ENCODE measurements at places on chromosomes 4 and X. TPM values are rescaled to one million over a fixed set of nuclear protein-coding genes. Genes with fewer than 3 reads are reported as not detected.

CDKL2 gene
- 27.0 TPM for total RNA-seq

MRFAP1 gene
- total RNA-seq, result 270 TPM

RLIM gene
- total RNA-seq, result 33.3 TPM

SH3TC1 gene
- total RNA-seq, result 29.5 TPM

CC2D2A gene
- 15.0 TPM for total RNA-seq

PHKA1 gene
- total RNA-seq, result 12.8 TPM

FMR1NB gene
- total RNA-seq, result 0.67 TPM

GPR143 gene
- total RNA-seq, result 4.2 TPM

GAGE12H gene
- total RNA-seq, result not detected

- no peak for DNase-seq
Measured at GRCh38 chr4:139118365-139118764, 58.7 kb downstream of the ELF2 start.

DNA sequence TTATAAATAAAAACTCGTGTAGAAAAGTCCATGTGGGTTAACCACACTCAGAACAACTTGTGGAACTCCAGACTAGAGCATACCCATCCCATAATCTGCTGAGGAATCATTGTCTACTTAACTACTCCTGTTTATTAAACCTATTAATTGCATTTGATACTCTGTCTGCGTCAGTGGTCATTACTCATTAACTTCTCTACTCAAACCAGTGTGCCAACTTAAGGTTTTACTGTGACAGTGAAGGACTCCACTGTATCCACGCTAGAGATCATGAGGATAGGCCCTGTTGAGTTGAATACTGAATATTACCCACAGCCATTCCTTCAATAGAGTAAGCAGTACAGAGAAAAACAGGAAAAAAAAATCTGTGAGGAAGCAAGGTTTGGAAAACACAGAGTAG lies 17.3 kb downstream of the HPGD start:
- no peak for DNase-seq

- DNase-seq, result peak; percentile 85
Measured at GRCh38 chrX:118976599-118977340, 2.4 kb downstream of the LONRF3 start.

- no peak for DNase-seq
Measured at GRCh38 chr4:158532556-158533231, 11.0 kb downstream of the RXFP1 start.

DNA sequence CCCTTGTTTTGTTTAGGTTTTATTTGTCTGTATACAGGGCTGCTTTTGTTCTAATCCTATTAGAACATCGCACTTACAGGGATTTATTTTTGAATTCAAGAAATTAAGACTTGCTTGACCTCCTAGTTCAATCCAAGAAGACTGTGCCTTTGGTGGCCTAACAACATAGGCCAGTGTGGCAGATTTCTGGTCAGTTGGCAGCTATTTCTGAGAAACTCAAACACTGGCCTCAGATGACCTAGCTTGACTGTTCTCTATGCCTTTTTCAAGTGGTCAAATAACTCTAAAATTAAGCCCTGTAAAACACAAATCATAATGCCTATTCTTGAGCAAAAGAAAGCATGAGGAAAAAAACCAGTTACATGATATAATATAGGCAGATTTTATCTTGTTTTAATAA lies 89.3 kb upstream of the GPR34 start:
- peak; percentile 15 for DNase-seq

DNA sequence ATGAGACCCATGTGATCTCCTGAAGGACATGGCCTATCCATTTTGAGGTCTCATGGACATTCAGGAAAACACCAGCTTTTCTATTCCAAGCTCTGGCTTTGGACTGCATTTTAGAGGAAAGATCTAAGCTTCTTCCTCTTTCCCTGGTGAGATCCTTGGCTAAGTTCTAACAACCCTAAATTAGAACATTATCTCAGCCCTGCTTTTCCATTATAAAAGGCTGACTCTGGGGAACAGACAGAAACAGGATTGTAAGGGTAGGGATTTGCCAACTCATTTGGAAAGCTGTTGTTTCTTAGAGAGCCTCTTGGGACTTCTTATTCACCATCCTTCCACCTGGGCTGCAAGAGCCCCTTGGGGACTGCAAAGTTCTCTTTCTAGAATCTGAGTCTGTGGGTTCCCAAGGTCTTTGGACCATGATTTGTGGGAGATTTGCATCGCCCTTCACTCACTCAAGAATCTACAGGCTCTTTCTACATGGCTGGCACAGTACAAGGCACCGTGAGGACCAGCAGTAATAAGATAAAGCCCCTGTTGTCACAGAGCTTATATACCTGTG lies 146.9 kb downstream of the FNIP2 start:
- no peak for DNase-seq

DNA sequence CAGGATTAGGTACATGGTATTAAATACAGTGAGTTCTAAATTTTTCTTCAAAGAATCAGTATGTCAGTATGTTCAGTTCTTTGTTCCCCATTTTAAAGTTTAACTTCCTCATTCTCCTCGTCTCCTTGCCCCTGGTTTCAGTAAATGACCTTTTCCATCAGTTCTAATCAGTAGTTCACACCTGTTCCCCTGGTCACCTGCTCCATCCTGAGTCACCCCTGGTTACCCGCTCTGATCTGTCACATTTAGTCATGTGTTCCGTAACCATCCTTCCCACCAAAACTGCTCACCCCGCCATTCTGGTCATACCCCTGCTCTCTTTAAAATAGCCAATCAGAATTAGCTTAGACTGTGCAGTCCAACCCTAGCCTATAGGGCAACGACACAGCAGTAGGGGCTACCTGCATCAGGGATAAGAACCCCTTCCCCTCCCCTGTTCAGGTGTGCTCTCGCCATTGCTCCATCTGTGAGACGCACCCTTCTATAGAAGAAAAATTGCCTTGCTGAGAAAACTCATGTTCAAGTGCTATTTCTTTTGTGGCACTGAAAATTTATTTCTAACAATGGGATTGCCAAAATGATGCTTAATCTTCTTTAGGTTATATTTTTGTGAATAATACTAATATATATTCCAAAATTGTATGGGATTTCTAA lies 181.3 kb downstream of the OR13H1 start:
- DNase-seq, result no peak

DNA sequence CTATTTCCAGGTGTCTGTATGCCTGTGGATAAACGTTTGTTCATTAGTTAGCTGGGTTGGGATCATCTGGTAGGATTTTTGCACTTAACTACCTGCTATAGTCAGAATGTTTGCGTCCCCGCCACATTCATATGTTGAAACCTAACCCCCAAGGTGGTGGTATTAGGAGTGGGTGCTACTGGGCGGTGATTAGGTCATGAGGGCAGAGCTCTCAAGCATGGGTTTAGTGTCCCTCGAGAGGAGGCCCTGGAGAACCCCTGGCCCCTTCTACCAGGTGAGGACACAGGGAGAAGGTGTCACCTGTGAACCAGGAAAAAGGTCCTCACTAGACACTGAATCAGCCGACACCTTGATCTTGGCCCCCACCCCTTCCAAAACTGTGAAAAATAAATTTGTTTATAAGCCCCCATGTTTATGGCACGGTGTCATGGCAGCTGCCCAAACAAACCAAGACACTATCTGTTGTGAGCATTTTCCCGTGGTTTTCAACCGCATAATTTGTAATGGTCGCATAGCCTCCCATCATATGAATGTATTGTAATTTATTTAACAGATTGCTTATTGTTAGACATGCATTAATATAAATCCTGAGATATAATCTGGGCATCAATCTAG lies 92.7 kb upstream of the TRIM2 start:
- DNase-seq, result no peak

- DNase-seq, result no peak
Measured at GRCh38 chrX:138690591-138690990, 20.9 kb downstream of the FGF13 start.

- DNase-seq, result no peak
Measured at GRCh38 chrX:121064579-121064978, 17.2 kb downstream of the GLUD2 start.

DNA sequence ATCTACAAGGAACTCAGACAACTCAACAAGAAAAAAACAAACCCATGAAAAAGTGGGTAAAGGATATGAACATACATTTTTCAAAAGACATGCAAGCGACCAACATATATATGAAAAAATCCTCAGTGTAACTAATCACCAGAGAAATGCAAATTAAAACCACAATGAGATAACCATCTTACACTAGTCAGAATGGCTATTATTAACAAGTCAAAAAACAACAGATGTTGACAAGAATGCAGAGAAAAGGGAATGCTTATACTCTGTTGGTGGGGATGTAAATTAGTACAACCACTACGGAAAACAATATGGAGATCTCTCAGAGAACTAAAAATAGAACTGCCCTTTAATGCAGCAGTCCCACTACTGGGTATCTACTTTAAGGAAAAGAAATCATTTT lies 12.1 kb downstream of the NIPAL1 start:
- DNase-seq, result no peak

GRCh38 chrX:55490121-55490520 lies 473 bp upstream of the USP51 start:
- DNase-seq, result no peak

GRCh38 chr4:180314972-180315371 lies 1928.2 kb upstream of the TENM3 start:
- DNase-seq, result no peak

- peak; percentile 88 for DNase-seq
Measured at GRCh38 chr4:152244659-152245058, 291.2 kb downstream of the FBXW7 start.

GRCh38 chr4:78749972-78750727 lies 26.0 kb upstream of the BMP2K start:
- DNase-seq, result no peak

- no peak for DNase-seq
Measured at GRCh38 chrX:81577028-81577427, 375.1 kb downstream of the SH3BGRL start.

- peak; percentile 42 for DNase-seq
Measured at GRCh38 chr4:40731792-40732245, 17.9 kb upstream of the NSUN7 start.

GRCh38 chr4:186192066-186192612 lies 772 bp downstream of the CYP4V2 start:
- peak; percentile 40 for DNase-seq

- DNase-seq, result no peak
Measured at GRCh38 chr4:75963558-75963957, 22.7 kb upstream of the NAAA start.

GRCh38 chr4:35644591-35644990 lies 599.7 kb downstream of the ARAP2 start:
- DNase-seq, result no peak

DNA sequence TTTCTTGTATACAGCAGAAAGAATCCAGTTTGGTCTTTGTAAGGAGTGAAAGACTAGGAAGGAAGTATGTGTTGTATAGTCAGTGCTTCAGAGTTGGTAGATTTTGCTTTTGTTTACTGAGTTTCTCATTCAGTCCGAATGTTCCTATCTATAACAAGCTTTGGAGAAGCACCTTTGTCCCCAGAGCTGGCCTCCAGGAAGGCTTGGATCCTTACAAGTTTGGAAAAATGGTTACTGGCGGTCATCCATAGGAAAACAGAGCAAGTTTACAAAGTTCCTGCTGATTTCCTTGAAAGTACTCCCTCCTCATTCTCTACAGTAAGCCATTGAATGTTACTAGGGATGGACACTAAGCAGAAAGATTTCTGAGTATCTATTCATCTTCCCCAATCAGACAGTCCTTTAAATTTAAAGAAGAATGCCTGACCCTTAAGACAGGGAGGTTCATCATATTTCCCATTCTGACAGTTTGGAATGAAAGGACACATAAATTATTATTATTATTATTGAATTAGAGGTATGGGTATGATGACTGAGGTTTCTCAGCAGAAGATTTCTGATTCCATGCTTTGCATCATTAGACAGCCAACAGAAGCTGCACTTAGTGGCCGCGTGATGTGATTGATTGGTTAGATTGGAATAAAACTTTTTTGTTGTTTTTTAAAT lies 35.8 kb downstream of the FAT4 start:
- DNase-seq, result no peak

DNA sequence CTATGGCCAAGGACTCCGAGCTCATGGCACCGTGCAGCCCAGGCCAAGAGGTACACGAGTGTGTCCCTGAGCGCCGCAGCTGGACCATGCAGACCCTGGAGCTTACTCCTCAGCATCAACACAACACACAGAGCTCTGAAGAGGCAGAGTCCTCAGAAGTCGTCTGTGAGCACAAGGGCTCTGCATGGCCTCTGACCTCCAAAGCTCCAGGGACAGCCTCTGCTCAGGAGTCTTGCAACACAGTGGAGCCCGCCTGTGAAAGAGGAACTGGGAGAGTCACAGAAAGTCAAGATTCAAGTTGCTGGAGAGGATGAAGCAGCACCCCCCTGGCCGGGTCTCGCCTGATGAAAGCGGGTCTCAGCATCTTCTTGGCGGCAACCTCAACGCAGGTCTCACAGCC lies 2.9 kb downstream of the LRPAP1 start:
- no peak for DNase-seq

DNA sequence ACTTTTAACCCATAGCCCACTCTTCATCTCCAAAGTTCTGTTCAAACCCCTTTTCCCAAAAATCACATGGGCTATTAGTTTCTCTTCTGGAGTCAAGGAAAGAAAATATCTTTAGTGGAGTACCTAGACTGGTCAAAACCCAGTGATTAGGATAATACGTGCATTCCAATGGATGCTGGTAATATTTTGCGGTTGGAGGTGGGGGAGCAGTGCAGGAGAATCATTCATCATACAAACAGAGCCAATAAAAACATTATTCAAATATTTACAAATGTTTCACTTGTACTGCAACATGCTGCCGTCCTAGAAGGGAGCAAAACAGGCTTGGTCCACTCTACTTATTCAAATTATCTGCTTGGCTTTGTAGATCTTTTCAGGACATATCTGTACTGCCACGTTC lies 57.2 kb upstream of the RAB9B start:
- DNase-seq, result no peak

- no peak for DNase-seq
Measured at GRCh38 chr4:20317424-20317985, 65.8 kb downstream of the SLIT2 start.

GRCh38 chr4:71243091-71243833 lies 95.6 kb upstream of the SLC4A4 start:
- DNase-seq, result no peak

DNA sequence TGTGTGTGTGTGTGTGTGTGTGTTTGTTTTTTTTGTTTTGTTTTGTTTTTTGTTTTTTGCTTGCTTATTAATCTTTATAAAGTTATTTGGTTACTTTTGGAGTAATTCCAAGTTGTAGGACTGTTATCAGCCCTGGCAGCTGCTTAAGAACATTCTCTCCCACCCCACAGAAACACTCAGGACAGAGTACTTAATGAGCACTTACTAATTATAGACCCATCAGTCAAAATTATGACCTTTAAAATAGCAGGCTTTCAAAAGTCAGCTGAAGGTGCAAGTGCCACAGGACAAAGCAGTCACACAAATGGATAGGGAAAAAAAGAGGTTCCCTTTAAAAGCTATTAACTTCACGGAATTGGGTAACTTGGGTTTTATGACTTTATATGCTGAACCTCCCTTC lies 69.0 kb downstream of the BEND2 start:
- no peak for DNase-seq

Data from thyroid gland (tissue), 4 donors.